ENCODE measurements at places on chromosomes 12 and 14. TPM values are rescaled to one million over a fixed set of nuclear protein-coding genes. Genes with fewer than 3 reads are reported as not detected.

DNA sequence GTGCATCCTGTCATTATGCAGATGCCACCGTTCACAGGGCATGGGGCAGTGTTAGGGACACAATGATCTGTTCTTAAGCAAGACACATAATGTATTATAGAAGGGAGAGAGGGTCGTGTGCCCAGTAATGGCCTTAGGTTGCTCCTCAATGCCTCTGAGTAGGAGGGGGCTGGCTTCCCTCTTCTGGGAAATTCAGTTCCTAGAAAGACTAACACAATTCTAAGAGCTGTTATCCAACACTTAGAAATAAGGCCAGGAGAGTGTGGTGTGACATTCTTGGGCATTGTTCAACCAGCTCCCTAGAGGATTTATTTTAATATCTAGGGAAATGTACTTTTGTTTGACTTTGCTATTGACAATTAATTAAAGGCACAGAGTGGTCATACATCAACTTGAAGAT is 118.5 kb downstream of the ADCK1 start:
- no peak for DNase-seq
- H3K36me3 ChIP-seq, result no peaks in the 10 kb centered on the region
- H3K27me3 ChIP-seq, result no peaks in the 10 kb centered on the region
- no peaks in the 10 kb centered on the region for H3K4me1 ChIP-seq
- H3K4me3 ChIP-seq, result no peak overlapping the region

DNA sequence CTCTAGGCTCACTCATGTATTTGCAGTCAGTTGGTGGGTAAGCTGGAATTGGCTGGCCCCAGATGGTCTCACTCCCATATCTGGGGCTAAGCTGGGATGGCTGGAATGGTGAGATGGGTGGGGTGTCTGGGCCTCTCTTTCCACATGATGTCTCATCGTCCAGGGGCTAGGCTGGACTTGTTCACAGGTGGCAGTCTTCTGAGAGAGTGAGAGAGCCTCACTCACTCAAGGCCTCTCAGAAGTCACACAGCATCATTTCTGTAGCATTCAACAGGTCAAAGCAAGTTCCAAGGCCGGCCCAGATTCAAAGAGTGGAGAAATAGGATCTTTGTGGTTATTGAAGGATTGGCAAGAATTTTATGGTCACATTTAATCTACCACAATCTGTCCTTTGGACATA is 102.7 kb downstream of the UNC79 start:
- no peaks in the 10 kb centered on the region for H3K36me3 ChIP-seq
- no peak for DNase-seq

DNA sequence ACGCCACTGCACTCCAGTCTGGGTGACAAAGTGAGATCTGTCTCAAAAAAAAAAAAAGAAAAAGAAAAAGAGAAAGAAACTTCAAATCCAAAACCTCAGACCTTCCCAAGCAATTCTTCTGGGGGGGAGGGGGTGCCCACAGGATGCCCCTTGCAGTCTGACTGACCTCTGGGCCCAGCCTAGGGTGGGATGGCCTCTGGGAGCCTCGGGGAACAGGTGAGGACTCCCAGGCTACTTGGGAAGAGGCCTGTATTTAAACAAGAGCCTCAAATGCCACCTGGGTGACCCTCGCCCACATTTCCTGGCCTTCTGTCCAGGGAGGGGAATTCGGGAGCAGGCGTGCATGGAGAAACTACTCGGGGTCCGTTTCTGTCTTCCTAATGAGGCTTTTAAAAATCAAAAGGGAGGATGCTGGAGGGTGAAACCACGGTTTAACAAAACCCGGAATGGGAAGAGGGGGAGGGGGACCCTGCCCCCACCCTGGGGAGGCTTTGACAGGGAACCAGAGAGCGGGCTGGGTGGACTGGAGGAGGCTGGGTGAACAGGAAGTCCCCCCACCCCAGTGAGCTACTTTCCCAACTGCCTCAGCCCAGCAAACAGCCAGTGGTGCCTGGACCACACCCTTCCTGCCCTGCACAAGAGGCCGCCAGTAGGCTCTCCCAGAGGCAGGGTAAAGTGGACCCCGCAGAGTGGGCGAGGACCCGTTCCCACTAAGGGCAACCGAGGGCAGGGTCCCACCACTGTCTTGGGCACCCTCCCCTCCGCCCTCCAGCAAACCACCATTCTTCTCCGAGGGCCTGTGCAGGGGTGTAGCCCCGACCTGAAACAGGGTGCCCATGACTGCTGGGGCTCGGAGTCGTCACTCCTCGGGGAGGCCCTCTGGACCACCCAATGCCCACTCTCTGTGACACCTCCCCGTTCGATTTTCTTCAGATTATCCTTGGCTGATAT is 1.5 kb upstream of the FBRSL1 start:
- H3K4me3 ChIP-seq, result peak overlapping the region; percentile 89
- no peaks in the 10 kb centered on the region for H3K36me3 ChIP-seq
- H3K27me3 ChIP-seq, result no peaks in the 10 kb centered on the region
- peak overlapping the region; percentile 76 for H3K27ac ChIP-seq

DNA sequence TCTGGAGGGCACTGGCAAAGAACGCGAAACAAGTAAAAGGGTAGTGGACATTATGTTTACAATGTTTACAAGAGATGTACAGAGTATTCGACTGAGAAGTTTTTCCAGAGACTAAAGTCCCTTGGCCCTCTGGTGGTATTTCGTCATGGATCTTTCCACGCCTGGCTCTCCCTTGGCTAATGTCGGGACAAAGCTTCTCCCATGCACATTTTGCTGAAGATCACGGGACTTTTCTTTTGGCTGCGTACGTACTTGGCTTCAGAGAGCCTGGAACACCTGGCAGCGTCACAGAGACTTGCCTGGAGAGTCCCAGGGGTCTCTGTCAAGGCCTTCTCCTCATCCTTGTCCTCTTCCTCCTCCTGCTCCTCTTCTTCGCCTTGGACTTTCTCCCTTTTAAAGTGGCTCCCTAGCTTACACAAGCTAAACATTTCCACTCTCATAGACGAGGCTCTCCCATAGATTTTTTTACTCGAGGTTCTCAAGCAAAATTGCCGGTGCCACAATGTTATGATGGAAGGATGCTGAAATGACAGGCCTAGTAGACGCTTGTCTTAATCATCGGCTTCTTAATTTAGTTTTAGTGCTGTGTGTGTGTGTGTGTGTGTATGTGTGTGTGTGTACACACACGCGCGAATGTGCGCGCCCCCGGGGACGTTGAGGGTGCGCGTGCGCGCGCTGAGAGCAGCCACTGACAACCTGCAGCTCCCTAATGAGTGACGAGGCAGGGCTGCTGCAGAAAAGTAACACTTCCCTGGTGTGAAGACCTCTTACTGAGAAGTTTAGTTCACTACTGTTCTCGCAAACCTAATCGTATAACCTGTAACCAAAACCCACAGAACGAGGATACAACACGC is 4.9 kb upstream of the FOXG1 start:
- no peaks in the 10 kb centered on the region for H3K36me3 ChIP-seq
- H3K4me3 ChIP-seq, result no peak overlapping the region
- no peaks in the 10 kb centered on the region for H3K4me1 ChIP-seq
- H3K27me3 ChIP-seq, result peaks cover 56% of the 10 kb centered on the region
- no peak overlapping the region for H3K27ac ChIP-seq
- no peak for DNase-seq

The RNU4-1 gene
- not detected for total RNA-seq
